ENCODE measurements at places on chromosomes 11 and 22.

- DNase-seq = no peak
These were observed 2.8 kb upstream of the PHLDA2 start for GRCh38 chr11:2931771-2932738.

GRCh38 chr22:30876915-30877553 lies 91.5 kb downstream of the MORC2 start:
- no peak for DNase-seq

DNA sequence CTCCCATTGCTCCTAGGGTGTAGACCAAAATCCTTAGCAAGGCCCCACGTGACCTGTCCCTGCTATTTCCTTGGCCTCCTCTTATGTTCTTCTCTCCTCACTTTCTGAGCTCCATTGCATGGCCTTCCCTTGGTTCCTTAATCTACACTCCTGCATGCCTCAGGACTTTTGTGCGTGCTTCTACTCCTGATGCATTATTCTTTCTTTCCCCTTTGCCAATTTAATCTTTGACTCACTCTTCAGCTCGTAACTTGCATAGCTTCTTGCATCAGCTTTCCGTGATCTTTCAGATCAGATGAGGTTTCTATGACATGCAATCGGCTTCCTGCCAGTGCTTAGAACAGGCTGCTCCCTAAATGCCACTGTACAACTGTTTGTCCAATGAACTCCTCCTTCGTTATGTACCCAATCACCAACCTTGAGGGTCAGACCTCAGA lies 261.6 kb upstream of the CADM1 start:
- no peak for DNase-seq

DNA sequence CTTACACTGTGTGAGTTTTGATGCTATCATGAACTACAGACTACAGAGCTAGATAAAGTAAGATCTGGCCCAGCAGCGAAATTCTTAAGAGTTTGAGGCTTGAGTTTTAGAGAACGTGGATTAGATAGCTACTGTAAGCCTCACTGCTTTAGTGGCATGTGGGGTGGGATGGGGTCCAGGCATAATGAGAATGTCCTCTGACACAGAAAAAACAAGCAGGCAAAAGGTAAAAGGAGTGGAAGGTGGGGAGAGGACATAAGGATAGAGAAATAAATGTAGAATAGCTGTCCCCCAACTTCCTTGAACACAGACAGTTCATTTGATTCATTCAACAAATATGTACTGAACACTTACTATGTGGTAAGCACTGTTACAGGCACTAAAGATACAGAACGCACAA lies 324.5 kb upstream of the PITPNB start:
- no peak for DNase-seq

DNA sequence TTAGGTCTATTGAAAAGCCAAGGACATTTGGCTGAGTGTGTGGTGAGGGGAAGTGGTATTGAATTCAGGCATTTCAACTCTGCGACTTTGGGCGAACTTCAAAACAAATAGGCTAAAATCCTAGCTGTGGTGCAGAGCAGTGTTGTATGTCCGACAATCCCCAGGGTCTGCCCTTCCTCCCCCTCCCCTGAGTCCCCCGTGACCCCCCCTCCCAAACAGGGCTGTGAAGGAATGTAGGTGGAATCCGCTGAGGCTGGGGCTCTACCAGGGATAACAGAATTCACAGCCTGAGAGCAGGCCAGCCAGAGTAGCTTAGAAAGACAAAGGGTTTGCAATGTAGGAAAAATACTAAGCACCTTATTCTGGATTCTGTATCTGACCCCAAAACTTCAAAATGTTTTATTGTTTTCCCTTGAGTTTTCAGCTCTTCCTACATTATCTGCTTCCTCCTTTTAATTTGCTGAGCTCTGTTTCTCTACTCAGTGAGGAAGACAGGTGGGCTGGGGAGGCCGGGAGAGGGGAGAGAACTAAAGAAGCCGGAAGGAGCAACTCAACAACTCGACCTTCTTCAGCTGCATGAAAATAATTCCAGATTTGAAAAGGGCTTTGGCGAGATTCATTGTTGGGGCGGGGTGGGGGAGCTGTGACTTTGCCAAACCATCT lies 315.2 kb downstream of the BLID start:
- no peak for DNase-seq

- no peak for DNase-seq
These were observed 100.7 kb downstream of the DBX1 start for GRCh38 chr11:20059587-20060021.

GRCh38 chr11:68214173-68215086 lies 1.3 kb upstream of the KMT5B start:
- peak; percentile 48 for DNase-seq

GRCh38 chr11:27013781-27014361 lies 20.0 kb downstream of the FIBIN start:
- no peak for DNase-seq

DNA sequence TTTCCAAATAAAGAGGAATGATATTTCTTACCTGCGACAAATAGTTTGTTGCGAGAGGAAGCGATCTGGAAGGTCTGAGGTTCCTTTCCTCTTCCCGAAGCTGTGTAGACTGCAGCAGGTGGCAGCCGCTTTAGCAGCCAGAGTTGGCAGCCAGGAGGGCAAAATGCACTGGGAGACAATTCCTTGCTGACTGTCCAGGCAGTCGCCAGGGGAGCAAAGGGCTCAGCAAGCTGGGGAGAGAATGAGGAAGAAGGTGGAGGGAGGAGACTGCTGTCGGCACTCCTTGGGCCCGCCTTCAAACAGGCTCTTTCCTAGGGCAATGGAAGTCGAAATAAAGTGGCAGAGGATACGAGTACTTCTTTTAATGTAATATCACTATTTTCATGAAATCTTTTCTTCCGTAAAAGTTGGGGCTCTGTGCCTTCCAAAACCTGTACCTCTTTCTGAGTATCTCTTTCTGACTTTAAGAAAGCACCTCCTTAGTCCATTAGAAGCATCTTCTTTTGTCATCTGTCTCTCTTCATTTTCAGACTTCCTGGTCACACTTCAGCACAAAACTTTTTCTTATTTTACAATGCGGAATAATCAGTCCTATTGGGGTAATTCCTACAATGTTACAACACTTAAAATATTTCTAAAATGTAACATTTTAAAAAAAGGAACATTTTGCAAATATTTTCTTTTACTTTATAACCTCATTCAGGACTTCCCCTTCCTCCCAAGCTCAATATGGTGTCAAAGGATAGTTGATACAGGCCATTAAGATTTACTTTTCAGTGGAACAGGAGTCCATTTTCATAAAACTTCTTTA lies at the start of gene IL18:
TSS of gene IL18 (minus strand) at position 220 of the 811 bp plus-strand sequence. CDS start 9,041 bp downstream, outside the sequence.
- DNase-seq = no peak

- peak; percentile 23 for DNase-seq
These were observed 157.4 kb downstream of the COMMD9 start for GRCh38 chr11:36131721-36132397.

DNA sequence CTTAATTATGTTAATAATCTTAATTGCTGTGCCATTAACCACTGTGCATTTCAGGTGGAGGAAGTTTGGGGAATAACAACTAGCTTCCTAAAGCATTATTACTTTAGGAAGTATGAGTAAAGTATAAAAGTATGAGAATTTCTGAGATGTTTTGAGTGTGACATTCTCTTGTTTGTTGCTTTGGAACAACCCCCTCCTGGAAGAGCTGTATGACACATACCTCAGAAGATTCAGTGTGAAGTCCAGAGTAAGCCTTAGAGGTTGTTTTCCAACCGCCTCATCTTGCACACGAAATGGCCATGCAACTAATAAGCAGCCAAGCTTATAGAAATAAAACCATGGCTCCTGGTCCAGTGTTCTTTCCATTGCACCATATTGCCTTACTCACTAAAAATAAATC lies 21.7 kb downstream of the CCDC81 start:
- no peak for DNase-seq

DNA sequence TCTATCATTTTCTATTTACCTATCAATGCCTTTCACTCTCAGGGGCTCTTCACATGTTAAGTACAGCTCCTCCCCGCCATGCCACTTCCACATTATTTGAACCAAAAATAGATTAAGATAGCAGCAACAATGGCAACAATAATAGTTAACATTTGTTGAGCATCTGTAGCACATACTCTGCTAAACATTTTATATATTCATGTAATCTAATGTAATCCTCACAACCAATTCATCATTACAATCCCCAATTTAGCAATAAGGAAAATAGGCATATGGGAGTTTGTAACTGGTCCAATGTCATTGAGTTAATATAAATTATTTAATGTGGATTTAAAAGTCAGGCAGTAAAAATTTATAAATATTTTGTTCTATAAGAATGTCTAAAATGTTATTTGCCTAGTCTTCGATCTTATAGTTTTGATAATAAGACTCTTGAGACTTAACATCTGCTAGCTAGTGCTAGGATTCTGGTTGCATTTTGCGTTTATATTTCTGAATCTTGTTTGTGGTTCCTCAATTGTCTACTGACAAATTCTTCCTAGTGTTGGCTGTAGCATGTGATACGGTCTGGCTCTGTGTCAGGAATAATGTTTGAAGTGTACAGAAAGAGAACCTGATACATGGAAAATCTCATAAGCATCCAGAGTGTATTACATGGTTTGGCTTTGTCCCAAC lies 621.5 kb upstream of the LUZP2 start:
- DNase-seq = no peak

- DNase-seq = no peak
These were observed 240.6 kb downstream of the ETS1 start for GRCh38 chr11:128346804-128347203.

GRCh38 chr11:78350646-78351165 lies 66.9 kb downstream of the GAB2 start:
- no peak for DNase-seq

DNA sequence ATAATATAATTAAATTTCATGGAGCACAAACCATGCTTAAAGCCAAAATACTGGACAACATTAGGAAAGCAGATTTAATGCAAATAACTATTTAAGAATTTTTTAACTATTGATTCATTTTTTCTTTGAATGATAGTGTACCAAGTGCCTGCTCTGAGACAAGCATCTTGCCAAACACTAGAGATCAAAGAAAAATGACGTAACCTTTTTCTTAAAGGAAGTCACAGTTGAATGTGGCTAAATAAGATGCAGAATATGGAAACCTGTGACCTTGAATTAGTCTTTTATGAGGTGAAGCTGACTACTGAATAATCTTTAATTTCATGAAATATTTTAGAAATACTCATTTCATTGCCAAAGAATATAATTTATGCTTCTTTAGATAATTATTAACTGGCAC lies 104.0 kb downstream of the MSANTD4 start:
- no peak for DNase-seq
